Activated CD8-positive, alpha-beta memory T cell treated with anti-CD3 and anti-CD28 coated beads, Interleukin-2, amount 10 ng/mL, durations not matched to agents 7 days and 5 days (primary cell): ENCODE measurements at places on chromosomes 5 and 9. TPM values are rescaled to one million over a fixed set of nuclear protein-coding genes. Genes with fewer than 3 reads are reported as not detected.
A peak's percentile ranks its signal among the peaks of the same experiment; 100 is the strongest.

- H3K36me3 ChIP-seq, result no peaks in the 10 kb centered on the region
- peaks cover 2% of the 10 kb centered on the region for H3K27me3 ChIP-seq
- no peak for DNase-seq
- no peak overlapping the region for H3K4me3 ChIP-seq
- H3K27ac ChIP-seq, result no peak overlapping the region
- H3K4me1 ChIP-seq, result no peaks in the 10 kb centered on the region
These were observed 42.9 kb upstream of the RNF130 start for GRCh38 chr5:180114304-180115003.

- no peak overlapping the region for H3K4me3 ChIP-seq
- H3K36me3 ChIP-seq, result no peaks in the 10 kb centered on the region
- H3K4me1 ChIP-seq, result peaks cover 3% of the 10 kb centered on the region
- no peak overlapping the region for H3K27ac ChIP-seq
- no peak for DNase-seq
These were observed 132.7 kb downstream of the MTX3 start for GRCh38 chr5:79858410-79858723.

GRCh38 chr5:91341154-91341553, 42.0 kb downstream of the ARRDC3 start:
- H3K27me3 ChIP-seq, result peaks cover 3% of the 10 kb centered on the region
- no peak overlapping the region for H3K4me3 ChIP-seq
- H3K36me3 ChIP-seq, result no peaks in the 10 kb centered on the region
- no peak overlapping the region for H3K27ac ChIP-seq
- DNase-seq, result no peak
- no peaks in the 10 kb centered on the region for H3K4me1 ChIP-seq

- peaks cover 2% of the 10 kb centered on the region for H3K4me1 ChIP-seq
- H3K4me3 ChIP-seq, result no peak overlapping the region
- no peak overlapping the region for H3K27ac ChIP-seq
- H3K27me3 ChIP-seq, result no peaks in the 10 kb centered on the region
- no peaks in the 10 kb centered on the region for H3K36me3 ChIP-seq
These were observed 23.9 kb downstream of the ZNF474 start for GRCh38 chr5:122153230-122153629.

- no peak overlapping the region for H3K4me3 ChIP-seq
- H3K36me3 ChIP-seq, result peaks cover 7% of the 10 kb centered on the region
- H3K27me3 ChIP-seq, result no peaks in the 10 kb centered on the region
- no peak overlapping the region for H3K27ac ChIP-seq
- no peaks in the 10 kb centered on the region for H3K4me1 ChIP-seq
These were observed 32.4 kb downstream of the CTNNAL1 start for GRCh38 chr9:108980893-108981292.

- no peaks in the 10 kb centered on the region for H3K27me3 ChIP-seq
- H3K27ac ChIP-seq, result no peak overlapping the region
- H3K4me3 ChIP-seq, result no peak overlapping the region
- peaks cover 6% of the 10 kb centered on the region for H3K36me3 ChIP-seq
These were observed 2.8 kb upstream of the UBAP1 start for GRCh38 chr9:34176089-34176488.

DNA sequence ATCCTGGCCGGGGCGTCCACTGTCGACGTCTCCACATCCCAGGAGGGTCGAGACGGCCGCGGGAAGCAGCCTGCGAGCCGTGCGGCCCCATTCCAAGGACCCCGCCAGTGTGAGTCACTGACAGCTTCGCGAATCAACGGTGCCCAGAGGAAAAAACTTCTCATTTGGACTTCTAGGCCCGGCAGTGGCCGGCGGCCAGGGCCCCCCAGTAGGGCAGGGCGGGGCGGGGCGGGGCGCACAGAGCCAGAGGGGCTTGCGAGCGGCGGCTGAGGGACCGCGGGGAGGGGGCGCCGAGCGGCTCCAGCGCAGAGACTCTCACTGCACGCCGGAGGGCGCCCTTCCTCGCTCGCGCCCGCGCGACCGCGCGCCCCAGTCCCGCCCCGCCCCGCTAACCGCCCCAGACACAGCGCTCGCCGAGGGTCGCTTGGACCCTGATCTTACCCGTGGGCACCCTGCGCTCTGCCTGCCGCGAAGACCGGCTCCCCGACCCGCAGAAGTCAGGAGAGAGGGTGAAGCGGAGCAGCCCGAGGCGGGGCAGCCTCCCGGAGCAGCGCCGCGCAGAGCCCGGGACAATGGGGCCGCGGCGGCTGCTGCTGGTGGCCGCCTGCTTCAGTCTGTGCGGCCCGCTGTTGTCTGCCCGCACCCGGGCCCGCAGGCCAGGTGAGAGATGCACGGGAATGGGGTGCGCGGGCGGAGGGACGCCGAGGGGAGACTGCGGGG, at the start of gene F2R:
Gene F2R, plus strand, starts transcription at position 391 of the 720 bp plus-strand sequence. Its CDS starts 182 bp downstream, at position 573.
- DNase-seq, result peak; percentile 77
- H3K4me1 ChIP-seq, result peaks cover 60% of the 10 kb centered on the region
- H3K27me3 ChIP-seq, result peaks cover 2% of the 10 kb centered on the region
- H3K36me3 ChIP-seq, result peaks cover 24% of the 10 kb centered on the region
- H3K4me3 ChIP-seq, result peak within 1 kb of the TSS; percentile 89

DNA sequence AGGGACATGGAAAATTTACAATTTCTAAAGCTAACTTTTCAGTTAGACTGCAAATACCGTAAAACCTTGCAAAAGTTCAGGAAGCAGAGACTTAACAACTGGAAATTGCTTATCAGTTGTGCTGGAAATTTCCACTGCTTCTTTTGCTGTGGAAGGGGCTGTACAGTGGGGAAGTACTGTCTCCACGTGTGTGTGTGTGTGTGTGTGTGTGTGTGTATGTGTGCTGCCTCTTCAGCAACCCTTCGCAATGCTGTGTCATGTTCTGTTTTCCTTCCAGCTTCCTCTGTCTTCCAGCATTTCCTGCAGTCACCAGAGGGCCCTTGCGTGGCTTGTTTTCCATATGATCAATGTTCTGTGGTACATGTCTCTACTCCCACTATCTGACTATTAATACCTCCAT, 87.5 kb upstream of the RANBP3L start:
- H3K4me1 ChIP-seq, result peaks cover 3% of the 10 kb centered on the region
- no peak for DNase-seq
- no peak overlapping the region for H3K4me3 ChIP-seq
- peaks cover 14% of the 10 kb centered on the region for H3K27me3 ChIP-seq
- no peak overlapping the region for H3K27ac ChIP-seq

DNA sequence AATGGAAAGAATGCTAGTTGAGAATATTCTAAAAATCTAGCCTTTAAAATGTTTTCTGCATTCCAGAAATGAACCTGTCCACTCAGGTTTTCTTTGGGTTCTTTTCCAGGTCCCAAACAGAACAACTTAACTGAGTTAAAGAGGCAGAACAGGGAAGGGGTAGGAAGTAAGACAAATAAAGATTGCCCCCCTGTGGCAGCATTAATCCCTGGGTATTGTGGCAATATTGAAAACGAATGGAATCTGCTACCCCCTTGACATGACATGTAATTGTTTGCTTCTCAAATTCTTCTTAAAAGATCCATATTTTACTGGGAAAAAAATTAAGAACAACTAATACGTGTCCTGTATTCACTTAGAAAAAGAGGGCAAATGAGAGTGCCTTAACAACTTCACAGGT, 9.3 kb upstream of the RBM22 start:
- H3K4me1 ChIP-seq, result no peaks in the 10 kb centered on the region
- no peak for DNase-seq

- no peak within 1 kb of the TSS for H3K4me3 ChIP-seq
- DNase-seq, result peak; percentile 60
- H3K27ac ChIP-seq, result peak within 1 kb of the TSS; percentile 2
These were observed at the start of gene TNFSF15 for GRCh38 chr9:114805670-114806525. TSS of gene TNFSF15 (minus strand) at chr9:114806039. CDS start at chr9:114806012, 27 bp downstream.

DNA sequence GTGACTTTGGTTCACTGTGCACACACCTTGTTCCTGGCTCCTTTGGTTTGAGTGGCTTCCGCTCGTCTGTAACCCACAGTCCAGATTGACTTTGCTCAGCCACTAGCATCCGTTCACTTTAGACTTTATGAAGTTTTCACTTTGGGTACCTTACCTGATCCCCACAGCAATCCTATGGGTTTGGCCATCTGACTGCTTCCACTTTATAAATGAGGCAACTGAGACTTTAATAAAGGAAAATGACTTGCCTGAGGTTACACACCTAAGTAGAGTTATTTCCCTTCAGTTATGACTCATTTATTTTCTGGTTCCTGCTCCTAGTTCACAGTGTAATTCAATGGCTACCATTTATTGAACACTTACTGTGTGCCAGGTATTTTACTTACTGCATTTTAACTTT, 94.2 kb upstream of the SAP30L start:
- H3K27ac ChIP-seq, result no peak overlapping the region
- H3K27me3 ChIP-seq, result no peaks in the 10 kb centered on the region
- DNase-seq, result no peak
- H3K4me3 ChIP-seq, result no peak overlapping the region

DNA sequence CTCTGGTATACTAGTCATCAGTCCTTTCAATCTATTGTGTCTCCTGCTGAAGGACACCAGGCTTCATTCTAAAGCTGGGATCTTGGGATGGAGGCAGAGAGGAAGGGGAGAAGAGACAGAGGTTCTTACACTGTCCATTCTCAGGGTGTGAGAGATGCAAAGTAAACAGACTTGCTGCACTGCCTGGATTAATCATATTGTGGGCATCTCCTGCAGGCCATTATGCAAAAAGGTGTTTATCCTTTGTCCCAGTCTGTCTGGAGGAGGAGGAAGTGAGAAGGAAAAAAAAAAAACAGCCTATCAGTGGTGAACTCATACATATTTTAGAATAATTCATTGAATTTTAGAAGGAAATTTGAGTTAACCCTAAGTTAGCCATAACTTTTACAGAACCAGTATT, 92.9 kb upstream of the TNPO1 start:
- no peak for DNase-seq
- no peak overlapping the region for H3K4me3 ChIP-seq
- no peak overlapping the region for H3K27ac ChIP-seq
- no peaks in the 10 kb centered on the region for H3K36me3 ChIP-seq
- peaks cover 6% of the 10 kb centered on the region for H3K27me3 ChIP-seq

GRCh38 chr9:93483497-93483896, 30.1 kb upstream of the FAM120AOS start:
- no peak for DNase-seq
- no peak overlapping the region for H3K4me3 ChIP-seq
- H3K4me1 ChIP-seq, result peaks cover 28% of the 10 kb centered on the region

GRCh38 chr9:116574027-116574679, 113.0 kb upstream of the TRIM32 start:
- no peaks in the 10 kb centered on the region for H3K27me3 ChIP-seq
- no peak for DNase-seq
- H3K4me1 ChIP-seq, result no peaks in the 10 kb centered on the region
- H3K27ac ChIP-seq, result no peak overlapping the region
- no peaks in the 10 kb centered on the region for H3K36me3 ChIP-seq

DNA sequence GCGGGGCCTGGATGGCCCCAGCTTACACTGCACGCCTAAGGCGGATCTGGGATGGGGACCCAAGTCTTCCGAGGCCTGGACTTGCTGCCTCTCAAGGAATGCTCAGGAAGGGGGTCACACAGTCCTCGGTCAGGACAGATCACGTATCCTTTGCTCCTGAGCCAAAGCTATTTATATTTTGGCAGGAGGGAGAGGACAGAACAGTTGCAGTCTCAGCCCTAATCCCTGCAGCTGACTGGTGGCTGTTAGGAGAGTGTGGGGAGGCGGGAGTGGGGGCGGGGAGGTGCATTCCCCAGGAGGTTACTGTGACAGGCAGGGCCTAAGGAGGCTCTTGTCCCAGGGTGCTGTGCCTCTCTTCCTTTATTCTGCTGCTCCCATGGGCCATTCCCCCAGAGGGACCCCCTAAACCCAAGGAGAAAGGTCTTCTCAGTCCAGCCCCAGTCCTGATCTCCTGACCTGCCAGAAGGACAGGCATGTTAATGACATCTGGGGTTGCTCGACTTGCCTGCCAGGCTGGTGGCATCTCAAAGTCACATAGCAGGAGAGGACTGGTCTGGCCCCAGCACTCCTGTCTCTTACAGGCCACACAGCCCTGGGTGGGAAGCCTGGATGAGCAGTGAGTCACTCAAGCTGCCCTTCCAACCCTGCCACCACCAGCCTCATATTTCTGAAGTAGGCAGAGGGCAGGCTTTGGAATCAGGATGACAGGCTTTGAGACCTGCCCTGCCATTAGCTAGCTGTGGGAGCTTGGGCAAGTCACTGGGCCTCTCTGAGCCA, 51.9 kb downstream of the COL27A1 start:
- H3K27me3 ChIP-seq, result no peaks in the 10 kb centered on the region
- H3K4me3 ChIP-seq, result no peak overlapping the region
- DNase-seq, result no peak
- H3K36me3 ChIP-seq, result no peaks in the 10 kb centered on the region
- no peak overlapping the region for H3K27ac ChIP-seq
- no peaks in the 10 kb centered on the region for H3K4me1 ChIP-seq

DNA sequence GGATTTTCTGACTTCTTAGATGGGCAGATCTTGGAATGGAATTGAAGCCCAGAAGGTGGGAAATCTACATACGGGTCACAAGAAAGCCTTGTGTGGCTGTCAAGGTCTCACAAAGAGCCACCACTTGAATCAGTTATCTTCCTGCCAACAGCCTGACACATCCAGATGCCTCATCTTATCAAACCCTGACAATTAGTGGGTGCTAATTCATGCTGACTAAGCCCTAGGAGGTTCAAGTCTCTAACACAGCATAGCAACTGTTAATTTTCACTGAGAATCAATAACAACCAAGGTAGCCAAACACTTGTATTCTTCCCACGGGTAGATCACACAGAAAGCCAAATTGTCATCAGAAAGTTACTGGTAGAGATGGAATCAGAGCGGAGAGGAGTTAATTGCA, 222.2 kb downstream of the TMEM167A start:
- DNase-seq, result no peak
- H3K4me3 ChIP-seq, result no peak overlapping the region
- H3K27me3 ChIP-seq, result no peaks in the 10 kb centered on the region
- no peak overlapping the region for H3K27ac ChIP-seq
- H3K36me3 ChIP-seq, result no peaks in the 10 kb centered on the region
- H3K4me1 ChIP-seq, result no peaks in the 10 kb centered on the region

DNA sequence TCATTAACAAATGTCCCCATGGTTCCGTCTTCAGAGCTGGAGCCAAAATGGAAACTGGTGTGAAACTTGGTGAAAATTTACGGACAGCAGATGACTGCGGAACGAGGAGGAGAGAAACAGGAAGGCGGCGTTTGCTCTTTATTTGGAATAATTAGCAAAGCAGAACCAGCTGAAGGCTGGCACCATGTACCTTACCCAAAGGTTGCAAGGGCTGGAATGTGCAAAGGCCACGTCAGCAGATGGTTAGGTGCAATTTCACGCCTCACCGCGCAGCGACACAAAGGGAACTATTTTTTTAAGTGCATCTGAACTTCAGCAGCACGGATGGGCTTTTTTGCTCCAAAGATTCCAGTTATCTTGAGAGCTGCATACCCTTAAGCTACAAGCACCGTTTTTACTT, 127.4 kb downstream of the COL23A1 start:
- no peaks in the 10 kb centered on the region for H3K27me3 ChIP-seq
- peak; percentile 16 for DNase-seq
- no peak overlapping the region for H3K4me3 ChIP-seq
- no peaks in the 10 kb centered on the region for H3K36me3 ChIP-seq
- no peak overlapping the region for H3K27ac ChIP-seq
- no peaks in the 10 kb centered on the region for H3K4me1 ChIP-seq

GRCh38 chr9:137305060-137305797, 3.2 kb upstream of the NRARP start:
- peak overlapping the region; percentile 69 for H3K27ac ChIP-seq
- peaks cover 9% of the 10 kb centered on the region for H3K27me3 ChIP-seq
- no peak overlapping the region for H3K4me3 ChIP-seq
- H3K36me3 ChIP-seq, result no peaks in the 10 kb centered on the region
- peak; percentile 85 for DNase-seq

LCN6 gene
- total RNA-seq, result not detected

SPINK13 gene
- not detected for total RNA-seq

SPATA31C1 gene
- total RNA-seq, result not detected

ERAP2 gene
- 105 TPM for total RNA-seq

OMD gene
- total RNA-seq, result not detected

WNK2 gene
- not detected for total RNA-seq

ADCY2 gene
- total RNA-seq, result not detected

PCDHGA2 gene
- total RNA-seq, result not detected

CSNK1G3 gene
- total RNA-seq, result 33.4 TPM
